ENCODE measurements at places on chromosomes 2 and 18.
A peak's percentile ranks its signal among the peaks of the same experiment; 100 is the strongest.

DNA sequence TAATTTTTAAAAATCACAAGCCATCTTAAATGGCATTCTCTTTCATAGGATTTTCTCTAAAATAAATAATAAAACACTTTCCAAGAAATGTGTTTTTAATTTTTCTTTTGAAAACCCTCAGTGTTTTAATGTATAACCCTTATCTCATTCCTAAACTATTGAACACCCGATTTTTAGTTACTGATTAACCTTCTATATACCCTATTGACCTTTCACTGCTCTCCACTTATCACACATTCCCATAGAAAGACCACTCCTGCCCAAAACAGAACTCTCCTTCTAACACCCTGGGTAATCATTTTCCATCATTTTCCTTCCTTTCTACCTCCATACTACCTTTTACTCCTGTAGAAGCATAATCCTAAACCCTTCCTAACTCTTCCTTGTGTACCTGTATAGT, 102.4 kb downstream of the EPC2 start:
- no peak for DNase-seq

DNA sequence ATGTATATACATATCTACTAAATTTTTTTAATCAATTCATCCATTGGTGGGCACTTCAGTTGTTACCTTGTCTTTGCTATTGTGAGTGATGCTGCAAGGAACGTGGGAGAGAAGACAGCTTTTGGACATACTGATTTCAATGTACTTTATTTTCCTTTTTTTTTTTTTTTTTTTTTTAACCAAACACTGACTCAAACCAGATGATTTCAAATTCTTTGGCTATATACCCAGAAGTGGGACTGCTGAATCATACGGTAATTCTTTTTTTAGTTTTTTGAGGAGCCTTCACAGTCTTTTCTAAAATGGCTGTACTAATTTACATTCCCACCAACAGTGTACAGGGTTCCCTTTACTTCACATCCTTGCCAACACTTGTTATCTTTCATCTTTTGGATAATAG, 204.7 kb downstream of the INSIG2 start:
- DNase-seq: peak; percentile 77

DNA sequence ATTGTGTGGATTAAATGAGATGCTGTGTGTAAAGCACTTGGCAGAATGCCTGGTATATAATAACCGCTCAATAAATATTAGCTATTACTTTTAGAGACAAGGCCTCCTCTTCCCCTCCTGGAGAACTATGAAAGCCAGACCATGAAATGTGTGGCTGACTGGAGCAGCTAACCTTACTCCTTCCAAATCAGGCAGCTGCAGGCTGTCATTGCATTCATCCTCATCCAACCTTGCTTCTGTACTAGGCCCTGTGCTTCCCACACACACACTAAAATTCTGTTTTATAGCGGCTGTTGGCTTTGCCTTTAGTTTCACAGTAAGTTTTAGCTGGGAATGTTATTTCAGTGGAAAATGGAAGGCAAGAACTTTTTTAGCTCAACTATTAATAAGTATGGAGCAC, 10.2 kb upstream of the SP9 start:
- DNase-seq: no peak

GRCh38 chr2:113807721-113808120, 51.3 kb upstream of the SLC35F5 start:
- DNase-seq: no peak

GRCh38 chr2:135783439-135783838, 41.8 kb downstream of the UBXN4 start:
- no peak for DNase-seq

DNA sequence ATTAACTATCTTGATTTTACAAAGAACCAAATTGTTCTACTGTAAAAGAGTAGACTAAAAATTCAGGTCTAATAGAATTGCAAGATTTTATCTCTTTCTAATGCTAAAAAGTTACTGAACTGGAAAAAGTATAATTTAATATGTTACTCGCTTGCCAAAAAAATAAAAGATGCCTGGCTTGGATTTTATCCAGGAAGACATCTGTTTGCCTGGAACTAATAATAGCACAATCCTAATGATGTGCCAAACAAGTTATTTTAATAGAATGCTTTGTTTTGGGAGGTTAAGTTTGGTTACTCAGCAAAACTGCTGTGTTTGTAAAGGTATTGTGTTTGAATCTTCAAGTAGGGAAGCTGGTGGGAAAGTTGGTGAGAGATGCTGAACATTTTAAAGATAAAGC, 19.4 kb upstream of the ZSWIM2 start:
- peak; percentile 57 for DNase-seq

GRCh38 chr2:112996635-112997034, 8.6 kb upstream of the IL36A start:
- no peak for DNase-seq

DNA sequence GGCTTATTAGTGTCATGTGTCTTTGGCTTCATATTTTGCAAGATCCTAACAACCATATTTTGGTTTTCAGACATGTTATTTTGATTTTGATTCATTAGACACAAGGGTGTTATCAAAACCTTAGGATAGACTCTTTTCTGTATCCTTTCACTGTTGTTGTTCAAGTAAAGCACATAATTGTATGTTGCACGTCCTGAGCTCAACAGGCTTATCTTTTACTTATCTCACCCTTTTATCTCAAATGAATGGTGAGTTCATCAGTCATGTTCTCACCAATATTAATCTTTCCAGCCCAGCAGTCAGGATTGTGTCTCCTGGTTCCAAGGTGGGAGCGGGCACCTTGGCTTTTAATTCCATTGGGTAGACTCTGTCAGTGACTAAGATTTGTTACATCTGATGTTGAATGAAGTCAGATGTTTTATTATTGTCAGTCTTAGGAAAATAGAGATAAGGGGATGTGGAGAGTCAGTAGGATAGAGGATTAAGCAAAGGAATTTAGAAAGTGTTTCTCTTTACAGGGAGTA, 11.9 kb downstream of the GPN1 start:
- DNase-seq: no peak

DNA sequence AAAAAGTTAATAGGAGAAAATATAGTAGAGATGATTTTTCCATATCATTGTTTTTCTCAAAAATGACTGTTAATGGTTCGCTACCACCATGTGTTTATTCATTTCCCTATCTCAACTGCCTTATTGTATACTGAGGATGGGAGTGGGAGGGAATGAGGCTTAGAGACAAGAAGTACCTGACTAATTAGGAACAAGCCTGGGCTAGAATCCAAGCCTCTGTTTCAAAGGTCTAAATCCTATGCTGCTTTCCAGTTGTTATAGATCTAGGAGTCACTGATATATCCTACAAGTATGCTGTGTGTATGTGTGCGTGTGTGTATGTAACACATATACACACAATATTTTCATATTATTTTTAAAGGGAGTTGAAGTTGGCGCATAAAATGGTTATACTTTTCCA, 465.9 kb downstream of the EPHA4 start:
- DNase-seq: no peak

DNA sequence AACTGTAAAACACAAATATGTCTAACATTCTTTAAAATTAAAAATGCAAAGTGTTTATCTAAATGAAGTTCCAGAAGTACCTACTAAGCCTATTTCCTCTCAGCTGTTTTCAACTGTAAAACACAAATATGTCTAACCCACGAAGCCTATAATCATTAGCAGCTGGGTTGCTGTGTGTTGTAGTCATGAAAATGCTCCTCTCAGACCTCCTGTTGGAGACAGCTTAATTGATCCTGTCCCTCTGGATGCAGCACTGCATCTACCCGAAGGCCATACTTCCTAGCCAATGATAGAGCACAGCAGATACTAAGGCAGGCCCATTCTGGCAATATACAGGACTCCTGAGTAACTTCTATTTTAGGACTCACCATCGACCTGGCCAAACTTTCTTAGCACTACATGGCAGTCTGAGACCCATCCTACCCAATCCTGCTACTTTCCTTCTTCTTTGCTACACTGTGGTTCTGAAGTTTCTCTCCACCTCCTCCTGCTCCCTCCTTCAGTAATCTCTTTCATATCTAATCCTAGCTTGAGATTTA, 92.5 kb upstream of the RBBP8 start:
- DNase-seq: peak; percentile 25

DNA sequence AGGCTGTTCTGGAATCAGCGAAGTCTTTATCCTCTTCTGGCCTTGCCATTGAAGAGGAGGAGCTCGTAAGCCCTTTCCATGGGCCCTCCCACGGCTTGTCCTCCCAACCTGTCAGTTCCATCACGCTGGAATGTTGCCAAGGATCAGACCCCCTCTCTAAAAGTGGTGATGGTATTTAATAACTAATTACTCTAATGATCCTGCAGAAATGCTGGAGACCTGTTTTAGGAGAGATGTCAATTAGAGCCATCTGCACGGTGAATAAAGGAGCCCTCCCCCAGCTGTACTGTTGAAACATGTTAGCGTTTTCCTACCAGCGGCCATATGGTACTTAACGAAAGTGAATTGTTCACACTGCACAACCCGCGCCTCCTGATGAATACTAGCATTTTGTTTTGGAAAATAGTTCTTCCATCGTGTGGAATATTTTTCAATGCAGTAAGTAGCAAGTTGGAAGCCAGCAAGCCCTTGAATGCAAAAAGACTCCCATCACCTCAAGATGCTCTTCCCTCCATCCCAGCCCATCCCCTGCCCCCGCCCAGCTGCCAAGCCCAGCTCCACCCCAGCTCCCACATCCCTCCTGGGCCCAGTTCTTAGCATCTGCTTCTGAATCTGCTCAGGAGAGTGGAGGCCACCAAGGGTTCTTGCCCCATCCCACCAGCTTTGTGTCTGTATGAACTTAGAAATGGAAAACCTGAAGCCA, 145.4 kb downstream of the KLHL29 start:
- DNase-seq: no peak

GRCh38 chr2:20617081-20617575, 33.8 kb downstream of the HS1BP3 start:
- no peak for DNase-seq

DNA sequence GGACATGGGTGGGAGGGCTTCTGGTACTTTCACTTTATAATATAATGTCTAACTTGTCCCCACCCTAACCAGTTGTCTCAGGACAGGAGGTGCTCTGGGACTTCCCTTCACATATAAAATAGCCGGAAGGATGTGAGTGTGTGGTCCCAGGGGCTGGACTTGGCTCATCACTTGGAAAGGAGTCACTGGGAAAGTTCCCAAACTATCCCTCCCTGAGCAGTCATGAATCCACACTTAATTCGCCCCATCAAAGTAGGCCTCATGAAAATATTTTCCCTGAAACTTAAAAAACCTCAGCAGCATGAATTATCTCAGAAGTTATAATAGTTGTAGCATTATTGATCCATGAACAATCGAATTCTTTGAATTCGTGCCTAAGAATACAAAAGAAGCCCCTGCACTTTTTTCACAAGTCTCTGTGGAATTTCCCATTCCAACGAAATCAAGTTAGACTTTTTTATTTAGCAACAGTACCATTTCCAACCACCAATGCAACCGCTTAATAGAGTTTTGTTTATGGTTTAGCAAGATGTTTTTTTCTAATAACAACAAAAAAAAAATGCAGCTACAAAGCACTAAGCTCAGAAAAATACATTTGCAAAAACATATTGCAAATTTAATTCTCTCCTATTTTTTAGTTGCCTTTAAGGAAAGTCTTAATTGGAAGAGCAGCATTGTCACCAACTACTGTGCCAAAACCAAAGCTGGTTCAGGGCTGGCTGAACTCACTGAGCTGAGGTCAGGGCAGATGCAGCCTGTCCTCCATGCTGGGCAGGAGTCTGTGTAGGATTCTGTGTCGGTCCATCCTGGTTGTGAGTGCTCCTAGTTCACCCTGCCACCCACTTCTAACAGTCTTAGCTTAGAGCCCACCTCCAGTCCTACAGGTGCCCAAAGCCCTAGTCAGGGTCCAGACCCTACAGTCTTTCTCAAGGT, 68.8 kb upstream of the SPTBN1 start:
- peak; percentile 89 for DNase-seq

DNA sequence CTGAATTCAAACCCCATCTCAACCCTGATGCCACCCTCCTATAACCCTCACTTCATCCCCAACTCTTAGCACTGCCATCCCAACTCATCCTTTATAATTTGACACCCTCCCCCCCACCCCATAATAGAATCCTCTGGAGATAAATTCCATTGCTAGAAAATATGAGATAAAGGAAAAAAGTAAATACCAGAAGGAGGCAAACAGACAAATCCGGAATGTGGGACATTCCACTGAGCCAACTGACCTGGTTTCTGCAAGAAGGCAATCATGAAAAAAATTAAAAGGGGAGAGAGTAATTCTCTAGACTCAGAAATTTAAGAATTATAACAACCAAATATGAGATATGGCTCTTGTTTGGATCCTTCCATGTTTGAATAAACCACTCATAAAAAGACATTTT, 132.4 kb downstream of the CYP26B1 start:
- DNase-seq: peak; percentile 20

DNA sequence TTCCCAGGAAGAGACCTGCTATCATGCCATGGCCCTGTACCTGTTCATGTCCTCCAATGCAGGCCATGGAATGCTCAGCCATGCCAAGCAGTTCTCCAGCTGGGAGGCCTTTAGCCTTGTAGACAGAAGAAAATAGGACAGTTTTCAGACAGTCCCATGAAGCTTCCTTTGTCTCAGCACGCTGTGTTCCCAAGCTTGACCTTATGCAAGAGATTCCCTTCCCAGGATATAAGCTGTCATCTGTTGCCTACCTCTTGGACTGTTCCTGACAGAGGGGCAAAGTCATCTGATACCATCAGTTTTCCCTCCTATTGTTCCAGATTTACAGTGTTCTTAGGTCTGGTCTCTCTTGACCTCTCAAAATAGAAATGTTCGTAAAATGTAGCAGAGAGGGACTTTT, 96.6 kb upstream of the EML6 start:
- DNase-seq: no peak

GRCh38 chr2:28748176-28748575, 3.5 kb upstream of the PPP1CB start:
- DNase-seq: no peak

GRCh38 chr18:63440881-63441280, 18.6 kb upstream of the VPS4B start:
- no peak for DNase-seq

GRCh38 chr2:85666435-85667316, 1.3 kb downstream of the SFTPB start:
- DNase-seq: no peak

- no peak for DNase-seq
Observed at GRCh38 chr2:72037261-72037666, 110.4 kb downstream of the CYP26B1 start.

DNA sequence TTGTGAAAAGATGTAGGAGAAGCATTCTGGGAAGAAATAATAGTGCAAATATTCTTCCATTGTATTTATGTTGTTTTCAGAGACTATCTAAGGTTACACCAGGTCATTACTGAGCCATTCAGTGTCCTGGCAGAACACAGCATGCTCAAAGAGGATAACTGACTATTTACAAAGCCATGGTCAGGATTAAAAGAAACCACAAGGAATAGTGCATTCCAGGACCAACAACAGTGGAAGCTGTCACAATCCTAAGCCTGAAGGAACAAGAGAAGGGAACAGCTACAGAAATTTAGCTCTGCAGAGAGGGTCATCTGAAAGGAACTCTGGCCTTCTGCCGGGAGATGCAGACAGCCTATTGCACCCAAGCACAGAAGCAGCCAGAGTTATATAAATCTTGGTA, 116.7 kb downstream of the DSC3 start:
- DNase-seq: no peak

DNA sequence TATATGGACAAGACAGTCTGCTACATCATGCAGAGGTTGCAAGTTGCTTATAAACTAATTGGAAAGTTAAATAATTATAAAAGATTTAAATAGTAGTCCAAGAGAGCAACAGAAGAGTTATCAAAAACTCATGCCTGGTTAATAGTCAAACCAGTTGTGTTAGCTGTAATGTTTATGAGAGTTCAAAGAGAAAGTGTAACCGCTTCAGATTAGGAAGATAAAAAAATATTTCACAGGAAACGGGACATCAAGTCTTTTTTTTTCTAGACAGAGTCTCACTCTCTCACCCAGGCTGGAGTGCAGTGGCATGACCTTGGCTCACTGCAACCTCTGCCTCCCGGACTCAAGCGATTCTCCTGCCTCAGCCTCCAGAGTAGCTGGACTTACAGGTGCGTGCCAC, 34.6 kb upstream of the RNF125 start:
- DNase-seq: no peak

Data from fibroblast of the aortic adventitia (primary cell).